ENCODE measurements at places on chromosomes 11 and 22.

- DNase-seq = no peak
These were observed 3.9 kb downstream of the FRMD8 start for GRCh38 chr11:65390099-65390941.

DNA sequence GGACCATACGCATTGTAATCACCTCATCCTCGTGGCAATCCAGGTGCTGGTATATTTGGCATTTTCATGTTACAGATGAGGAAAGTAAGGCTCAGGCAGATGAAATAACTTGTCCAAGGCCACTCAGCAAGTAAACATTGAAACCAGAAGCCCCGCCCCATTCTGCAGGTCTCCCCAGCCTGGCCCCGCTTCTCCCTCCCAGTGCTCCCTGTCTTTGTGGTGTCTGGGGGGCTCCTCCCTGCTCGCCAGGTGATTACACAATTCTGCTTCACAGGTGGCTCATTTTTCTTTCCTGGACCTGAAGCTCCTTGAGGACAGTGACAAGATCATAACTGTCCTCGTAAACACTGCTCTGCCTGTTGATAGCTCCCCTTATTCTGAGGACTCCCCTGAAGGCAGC, 531.5 kb upstream of the B3GAT1 start:
- DNase-seq = no peak

- no peak for DNase-seq
These were observed 63.8 kb downstream of the IMMP1L start for GRCh38 chr11:31445621-31446020.

DNA sequence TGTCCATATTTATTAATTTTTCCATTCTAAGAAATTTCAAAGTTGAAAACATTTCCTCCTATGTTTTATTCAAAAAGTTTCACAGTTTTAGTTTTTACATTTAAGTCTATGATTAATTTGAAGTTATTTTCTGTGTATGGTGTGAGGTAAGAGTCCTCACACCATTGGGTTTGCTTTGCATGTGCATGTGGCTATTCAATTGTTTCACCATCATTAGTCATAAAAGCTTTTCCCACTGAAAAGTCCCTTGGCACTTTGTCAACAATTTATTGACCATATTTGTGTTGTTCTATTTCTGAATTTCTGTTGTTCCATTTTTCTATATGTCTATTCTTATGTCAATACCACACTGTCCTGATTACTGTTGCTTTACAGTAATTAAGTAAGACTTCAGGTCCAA, 186.5 kb downstream of the KIF18A start:
- DNase-seq = no peak

DNA sequence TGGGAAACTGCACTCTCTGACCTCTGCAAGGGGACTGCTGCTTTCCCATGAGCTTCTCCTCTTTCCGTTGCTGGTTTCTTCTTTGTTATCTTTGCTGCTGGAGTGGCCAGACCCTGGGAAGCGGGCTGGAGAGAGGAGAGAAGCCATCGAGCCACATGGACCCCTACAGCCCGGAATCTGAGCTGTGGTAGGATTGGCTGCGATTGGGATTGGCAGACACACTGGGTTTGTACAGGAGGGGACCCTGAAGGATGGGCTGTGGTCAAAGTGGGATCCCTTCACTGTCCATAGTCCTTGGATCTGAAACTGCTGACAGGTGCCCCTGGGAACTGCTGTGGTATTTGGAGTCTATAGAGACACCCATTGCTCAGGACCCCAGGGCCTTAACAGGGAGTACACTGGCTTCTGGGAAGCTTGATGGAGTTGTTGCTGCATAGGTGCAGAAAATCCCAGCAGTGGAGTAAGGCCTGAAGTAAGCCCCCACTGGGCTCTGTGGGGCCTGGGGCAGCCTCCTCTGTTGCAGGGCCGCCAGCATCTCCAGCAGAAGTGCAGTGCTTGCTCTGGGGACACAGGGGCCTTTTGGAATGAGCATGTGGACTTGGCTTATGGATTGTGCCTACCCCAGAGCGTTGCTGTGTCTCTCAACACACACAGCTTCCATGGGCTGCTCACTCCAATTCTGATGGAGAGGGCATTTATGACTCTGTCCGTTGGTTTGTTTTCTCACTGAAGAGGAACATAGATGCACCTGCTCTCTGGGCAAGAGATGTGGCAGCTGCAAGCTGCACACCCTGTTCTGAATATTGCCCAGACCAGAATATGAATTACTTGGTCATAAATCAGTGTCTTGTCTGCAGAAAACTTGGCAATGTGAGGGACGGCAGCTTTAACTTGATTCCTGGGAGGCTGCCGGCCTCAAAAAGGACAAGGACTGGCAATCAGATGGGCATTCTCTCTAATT, 32.0 kb downstream of the BCR start:
- DNase-seq = peak; percentile 78

DNA sequence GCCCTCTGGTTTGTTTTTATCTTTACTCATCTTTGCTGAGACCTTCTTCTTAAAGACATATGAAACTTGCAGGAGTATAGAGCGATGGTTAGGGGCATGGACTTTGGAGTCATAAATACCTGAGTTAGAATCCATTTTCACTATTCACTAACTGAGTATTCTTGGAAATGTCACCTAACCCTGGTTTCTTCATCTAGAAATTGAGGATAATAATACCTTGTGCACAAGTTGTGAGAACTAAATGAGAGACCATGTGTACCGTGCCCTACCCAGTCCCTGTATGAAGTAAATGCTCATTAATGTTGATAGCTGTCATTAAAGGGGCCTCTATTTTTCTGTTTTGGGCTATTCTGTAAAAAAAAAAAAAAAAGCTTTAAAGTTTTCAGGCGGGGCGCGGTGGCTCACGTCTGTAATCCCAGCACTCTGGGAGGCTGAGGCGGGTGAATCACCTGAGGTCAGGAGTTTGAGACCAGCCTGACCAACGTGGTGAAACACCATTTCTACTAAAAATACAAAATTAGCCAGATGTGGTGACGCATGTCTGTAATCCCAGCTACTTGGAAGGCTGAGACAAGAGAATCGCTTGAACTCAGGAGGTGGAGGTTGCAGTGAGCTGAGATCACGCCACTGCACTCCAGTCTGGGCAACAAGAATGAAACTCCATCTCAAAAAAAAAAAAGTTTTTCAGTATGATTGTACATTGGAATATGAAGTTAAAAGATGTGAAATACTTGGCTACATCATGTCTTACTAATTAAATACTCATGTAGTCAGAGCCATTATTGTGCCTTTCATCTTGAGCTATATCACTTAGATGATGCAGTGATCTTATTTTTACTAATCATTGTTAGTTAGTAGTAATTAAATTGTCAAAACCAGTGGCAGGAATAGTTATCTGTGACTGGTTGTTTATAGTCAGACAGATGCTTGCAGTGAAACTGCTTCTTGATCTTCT, 95.0 kb downstream of the AMOTL1 start:
- no peak for DNase-seq
